ENCODE measurements at places on chromosomes 5 and 9. TPM values are rescaled to one million over a fixed set of nuclear protein-coding genes. Genes with fewer than 3 reads are reported as not detected.

AQP7 gene
- 22.3 TPM for polyA plus RNA-seq

DBH gene
- polyA plus RNA-seq: 21.2 TPM

IL4 gene
- not detected for polyA plus RNA-seq

FEM1C gene
- 3.4 TPM for polyA plus RNA-seq

- H3K27me3 ChIP-seq: no peaks in the 10 kb centered on the region
- no peak overlapping the region for H3K4me3 ChIP-seq
- no peaks in the 10 kb centered on the region for H3K36me3 ChIP-seq
- peaks cover 10% of the 10 kb centered on the region for H3K4me1 ChIP-seq
Measured at GRCh38 chr9:19146441-19147024, 19.2 kb upstream of the PLIN2 start.

GRCh38 chr5:125245216-125245615, 498.8 kb upstream of the ZNF608 start:
- no peak overlapping the region for H3K4me3 ChIP-seq
- no peaks in the 10 kb centered on the region for H3K4me1 ChIP-seq
- H3K27ac ChIP-seq: no peak overlapping the region

- peak overlapping the region; percentile 26 for H3K27ac ChIP-seq
- DNase-seq: no peak
Measured at GRCh38 chr9:131668439-131669268, 71.2 kb downstream of the RAPGEF1 start.

- no peaks in the 10 kb centered on the region for H3K36me3 ChIP-seq
- no peaks in the 10 kb centered on the region for H3K4me1 ChIP-seq
- no peak overlapping the region for H3K4me3 ChIP-seq
- no peaks in the 10 kb centered on the region for H3K27me3 ChIP-seq
Measured at GRCh38 chr5:129653442-129653841, 94.5 kb upstream of the MINAR2 start.
